ENCODE measurements at places on chromosomes 3 and 15.

GRCh38 chr3:176310641-176311040 is 886.6 kb downstream of the TBL1XR1 start:
- no peak for DNase-seq

GRCh38 chr3:9747267-9747666 is 2.5 kb upstream of the OGG1 start:
- peak; percentile 70 for DNase-seq

- no peak for DNase-seq
Measured at GRCh38 chr15:92619145-92620101, 36.2 kb downstream of the FAM174B start.

- no peak for DNase-seq
Measured at GRCh38 chr3:4079339-4080195, 223.6 kb upstream of the SETMAR start.

DNA sequence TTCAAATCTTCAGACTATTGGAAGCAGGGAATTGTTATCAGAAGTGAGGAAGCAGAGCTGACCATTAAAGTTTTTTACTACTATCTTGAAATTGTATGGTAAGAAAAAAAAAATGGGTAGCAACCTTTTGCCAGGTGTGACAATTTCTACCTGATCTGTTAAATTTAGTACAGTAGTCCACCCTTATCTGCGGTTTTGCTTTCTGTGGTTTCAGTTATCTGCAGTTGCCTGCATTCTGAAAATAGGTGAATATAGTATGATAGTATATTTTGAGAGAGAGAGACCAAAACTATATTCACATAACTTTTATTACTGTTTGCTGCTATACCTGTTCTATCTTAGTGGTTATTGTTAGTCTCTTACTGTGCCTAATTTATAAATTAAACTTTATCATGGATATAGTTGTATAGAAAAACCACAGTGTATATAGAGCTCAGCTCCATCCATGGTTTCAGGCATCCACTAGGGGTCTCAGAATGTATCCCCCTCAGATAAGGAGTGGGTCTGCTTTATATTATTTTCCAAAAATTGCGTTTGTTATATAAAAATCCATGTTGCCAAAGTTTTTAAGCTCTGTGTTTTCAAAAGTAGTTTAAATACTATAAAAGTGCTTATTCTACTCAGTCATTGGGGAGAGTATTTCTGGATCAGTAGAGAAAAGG is 69.9 kb downstream of the PTPRG start:
- DNase-seq = no peak

DNA sequence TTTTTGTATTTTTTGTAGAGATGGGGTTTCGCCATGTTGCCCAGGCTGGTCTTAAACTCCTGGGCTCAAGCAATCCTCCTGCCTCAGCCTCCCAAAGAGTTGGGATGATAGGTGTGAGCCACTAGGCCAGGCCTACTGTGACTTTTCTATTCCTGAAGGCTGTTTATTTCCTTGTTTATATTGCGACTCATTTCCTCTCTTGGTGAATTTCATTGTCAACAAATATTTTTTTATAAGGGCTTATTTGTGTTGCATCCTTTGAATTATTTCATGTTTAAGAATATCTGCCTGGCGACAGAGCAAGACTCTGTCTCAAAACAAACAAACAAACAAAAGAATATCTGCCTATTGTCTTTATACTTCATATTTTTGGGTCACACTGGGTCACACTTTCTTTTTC is 29.4 kb upstream of the MCCC1 start:
- peak; percentile 43 for DNase-seq

DNA sequence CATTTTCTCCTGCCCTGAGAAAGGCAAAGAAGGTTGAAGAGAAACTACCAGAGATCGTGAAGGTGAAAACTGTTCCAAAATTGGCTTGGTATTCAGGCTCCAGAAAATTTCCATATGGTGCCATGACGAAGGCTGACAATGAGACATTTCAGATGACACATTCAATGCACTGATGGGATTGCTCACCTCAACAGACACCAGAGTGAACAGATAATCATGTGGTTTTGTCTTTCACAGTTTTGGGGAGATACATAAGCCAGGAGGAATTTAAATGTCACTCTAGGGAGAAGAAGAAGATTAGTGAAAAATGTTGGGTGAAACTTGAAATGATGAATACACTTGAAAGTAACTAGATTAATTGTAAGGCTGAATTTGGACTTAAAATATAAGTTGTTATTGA is 339.7 kb upstream of the EPHA3 start:
- DNase-seq = no peak

DNA sequence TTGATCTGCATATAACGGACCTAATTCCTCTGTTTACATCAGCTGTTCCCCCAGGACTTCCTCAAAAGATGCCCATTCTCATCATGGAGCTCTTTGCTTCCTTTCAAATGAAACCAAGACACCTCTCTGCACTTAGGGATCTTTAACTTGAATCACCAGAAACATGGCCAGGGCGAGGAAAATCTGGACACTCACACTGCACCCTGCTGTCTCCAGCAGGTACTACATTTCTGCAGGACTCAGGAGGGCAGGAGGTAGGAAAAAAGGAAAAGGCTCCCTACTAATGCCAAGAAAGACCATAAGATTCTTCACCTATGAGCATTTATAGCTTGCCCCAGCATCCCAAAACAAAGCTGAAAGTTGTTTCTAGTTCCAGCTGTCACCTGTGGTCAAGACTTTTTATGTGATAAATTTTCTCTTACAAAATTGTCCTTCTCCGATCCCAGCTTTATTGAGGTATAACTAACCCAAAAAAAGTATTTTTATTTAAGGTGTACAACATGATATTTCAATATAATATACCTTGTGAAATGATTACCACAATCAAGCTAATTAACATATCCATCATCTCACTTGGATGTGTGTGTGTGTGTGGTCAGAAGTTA is 87.3 kb upstream of the C15orf61 start:
- DNase-seq = peak; percentile 65

DNA sequence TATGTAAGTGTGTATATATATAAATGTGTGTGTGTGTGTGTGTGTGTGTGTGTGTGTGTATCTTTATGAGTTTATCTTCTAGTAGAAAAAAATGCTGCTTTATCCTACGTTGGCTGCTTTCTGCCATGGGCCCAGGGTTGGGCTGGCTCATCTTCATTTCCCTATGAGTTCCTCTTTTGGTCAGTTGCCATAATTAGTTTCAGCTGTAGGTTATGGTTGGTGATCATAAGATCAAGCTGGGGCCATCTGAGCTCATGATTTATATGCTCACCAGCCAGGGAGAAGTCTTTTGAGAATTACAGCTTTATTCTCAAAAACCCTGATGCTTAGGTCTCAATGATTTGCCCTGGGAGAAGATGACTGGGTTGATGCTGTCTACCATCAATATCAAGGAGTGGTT is 775.8 kb upstream of the ARPP21 start:
- DNase-seq = no peak

- no peak for DNase-seq
Measured at GRCh38 chr3:46999516-47000197, 20.2 kb downstream of the NBEAL2 start.

DNA sequence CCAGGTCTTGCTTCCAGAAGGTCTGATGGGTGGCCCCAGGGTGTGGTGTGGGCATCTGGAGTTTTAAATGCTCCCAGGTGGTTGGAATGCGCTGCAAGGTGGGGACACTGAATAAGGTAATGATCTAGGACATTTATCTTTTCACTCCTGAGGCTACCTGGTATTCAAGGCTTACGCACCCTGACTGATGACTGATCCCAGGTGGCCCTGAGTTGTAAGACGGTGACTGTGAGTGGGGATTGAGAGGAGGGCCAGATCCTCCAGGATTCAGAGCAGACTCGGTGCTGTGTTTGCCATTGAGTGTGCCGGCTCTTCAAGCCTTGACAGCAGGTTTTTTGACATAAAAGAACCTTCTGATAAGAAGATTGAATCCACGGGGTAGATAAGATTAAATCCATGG is 40.3 kb downstream of the SLC6A20 start:
- DNase-seq = no peak

GRCh38 chr3:178498871-178499270 is 37.4 kb upstream of the KCNMB2 start:
- DNase-seq = no peak

- DNase-seq = no peak
Measured at GRCh38 chr15:98281130-98281529, 320.6 kb downstream of the ARRDC4 start.

DNA sequence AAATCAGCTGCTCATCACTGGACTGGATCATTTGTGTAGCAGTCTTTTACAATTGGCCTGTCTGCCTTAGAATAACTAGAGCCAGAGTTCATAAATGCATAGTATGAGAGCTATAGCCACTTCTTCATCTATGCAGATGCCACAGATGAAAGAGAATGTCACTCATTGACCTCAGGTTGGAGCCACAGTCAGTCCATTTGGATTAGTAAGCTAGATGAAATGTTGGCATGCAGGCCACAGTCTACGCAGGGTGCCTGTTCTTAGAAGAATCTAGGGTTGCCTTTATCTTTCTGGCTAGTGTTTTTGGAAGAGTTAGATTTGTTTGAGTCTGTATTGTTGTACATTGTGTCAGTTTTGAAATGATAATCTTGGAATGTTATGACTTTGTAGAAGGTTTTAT is 25.4 kb upstream of the EDEM1 start:
- DNase-seq = peak; percentile 80

DNA sequence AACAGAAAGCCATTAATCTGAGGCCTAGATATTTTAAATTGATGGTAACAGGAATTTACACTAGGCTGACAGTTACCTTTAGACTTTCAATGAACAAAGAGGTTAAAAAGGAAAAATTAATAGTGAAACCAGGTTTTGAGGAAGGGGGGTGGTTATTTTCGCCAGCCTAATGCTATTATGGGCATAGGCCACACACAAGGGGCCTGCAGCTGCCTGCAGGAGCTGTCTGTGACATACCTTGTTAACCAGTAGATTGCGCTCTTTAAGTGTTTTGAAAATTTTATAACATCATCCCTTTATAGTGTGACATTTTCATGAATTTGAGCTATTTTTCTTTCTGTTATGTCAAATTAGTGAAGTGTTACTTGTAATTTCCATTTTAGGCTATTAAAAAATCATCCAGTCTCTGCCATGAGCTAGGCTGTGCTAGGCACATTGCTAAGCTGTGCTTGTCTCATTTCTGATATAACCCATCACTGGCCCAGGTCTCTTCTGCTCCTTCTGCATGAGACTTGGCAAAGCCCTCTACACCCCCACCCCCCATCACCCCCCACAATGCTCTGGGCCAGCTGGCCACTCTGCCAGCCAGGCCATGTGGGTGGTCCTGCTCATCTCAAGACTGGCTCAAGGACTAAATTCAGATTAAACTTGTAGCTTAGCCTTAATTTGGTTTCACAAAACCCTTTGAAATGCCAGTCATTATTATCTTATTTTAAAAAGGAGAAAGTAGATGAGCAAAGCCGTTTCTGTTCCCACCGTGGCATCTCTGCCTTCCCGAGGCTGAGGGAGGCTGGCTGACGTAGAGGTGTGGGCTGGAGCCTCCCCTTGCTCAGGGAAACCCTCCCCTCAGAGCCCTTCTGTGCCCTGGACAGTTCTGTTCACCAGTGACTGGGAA is 48.4 kb upstream of the SEC22A start:
- no peak for DNase-seq

DNA sequence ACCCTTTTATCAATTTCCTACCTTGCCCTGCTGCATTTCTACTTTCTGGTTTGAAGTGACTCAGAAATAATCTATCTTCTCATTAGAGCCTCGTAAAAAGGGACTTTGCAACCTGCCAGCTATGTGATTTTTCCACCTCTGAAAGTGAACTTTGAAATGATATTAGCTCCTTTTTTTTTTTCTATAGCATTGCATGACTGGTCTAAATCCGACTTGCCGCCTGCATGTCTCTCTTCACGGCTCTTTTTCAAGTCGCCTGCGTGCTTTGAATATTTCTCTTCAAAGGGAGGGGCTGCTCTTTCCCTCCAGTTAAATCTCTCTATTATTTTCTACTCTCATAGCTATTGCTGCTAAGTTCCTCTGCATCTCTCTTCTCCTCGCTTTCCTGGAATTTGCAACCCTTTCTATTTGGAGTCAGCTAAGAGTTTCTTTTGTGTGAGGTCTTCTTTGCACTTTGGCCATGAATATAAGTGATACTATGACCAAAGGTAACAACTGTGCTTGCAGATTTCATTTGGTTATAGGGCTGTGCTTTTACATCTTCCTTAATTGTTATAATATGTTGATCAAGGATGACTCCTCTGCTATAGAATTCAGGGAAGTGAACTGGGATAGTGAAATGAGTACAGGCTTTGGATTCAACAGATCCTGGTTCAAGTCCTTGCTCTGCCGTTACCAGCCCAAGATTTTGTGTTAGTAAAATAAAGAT is 541.1 kb downstream of the AGBL1 start:
- DNase-seq = no peak

DNA sequence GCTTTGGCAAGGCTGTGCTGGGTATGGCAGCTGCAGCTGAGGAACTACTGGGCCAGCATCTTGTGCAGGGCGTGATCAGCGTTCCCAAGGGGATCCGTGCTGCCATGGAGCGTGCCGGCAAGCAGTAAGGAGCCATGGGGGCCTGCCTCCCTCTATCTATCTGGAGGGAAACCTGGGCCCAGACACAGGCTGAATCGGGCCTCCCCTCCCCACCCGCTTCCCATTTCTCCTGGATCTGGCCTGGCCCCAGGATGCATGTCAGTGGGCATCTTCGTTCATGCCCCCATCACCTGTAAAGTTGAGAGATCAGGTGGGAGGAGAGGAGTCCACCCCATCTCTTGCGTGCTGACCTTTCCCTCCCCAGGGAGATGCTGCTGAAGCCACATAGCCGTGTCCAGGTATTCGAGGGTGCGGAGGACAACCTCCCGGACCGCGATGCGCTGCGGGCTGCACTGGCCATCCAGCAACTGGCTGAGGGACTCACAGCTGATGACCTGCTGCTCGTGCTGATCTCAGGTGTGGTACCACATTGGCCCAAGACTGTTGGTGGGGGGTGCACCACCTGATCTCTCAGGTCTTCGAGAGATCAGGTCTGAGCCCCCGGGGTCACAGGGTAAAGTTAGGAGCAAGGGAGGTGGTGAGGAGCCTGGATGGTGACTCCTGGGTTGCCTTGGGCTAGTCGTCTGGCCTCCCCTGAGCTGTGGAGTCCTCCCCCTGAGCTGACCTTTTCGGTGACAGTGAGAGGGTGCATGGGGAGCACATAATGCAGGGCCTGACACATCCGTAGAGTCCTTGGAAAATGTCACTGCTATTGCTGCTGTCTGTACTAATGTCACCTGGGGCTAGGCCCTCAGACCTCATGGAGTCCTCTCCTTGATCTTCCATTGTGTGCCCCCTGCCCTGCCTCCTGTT is 3.2 kb downstream of the GLYCTK start:
- no peak for DNase-seq

- DNase-seq = peak; percentile 87
Measured at GRCh38 chr15:78108300-78109084, 16.1 kb downstream of the SH2D7 start.
